ENCODE measurements at places on chromosomes 3 and 15.

GRCh38 chr3:45506084-45506483 is 88.5 kb upstream of the LIMD1 start:
- DNase-seq, result no peak

DNA sequence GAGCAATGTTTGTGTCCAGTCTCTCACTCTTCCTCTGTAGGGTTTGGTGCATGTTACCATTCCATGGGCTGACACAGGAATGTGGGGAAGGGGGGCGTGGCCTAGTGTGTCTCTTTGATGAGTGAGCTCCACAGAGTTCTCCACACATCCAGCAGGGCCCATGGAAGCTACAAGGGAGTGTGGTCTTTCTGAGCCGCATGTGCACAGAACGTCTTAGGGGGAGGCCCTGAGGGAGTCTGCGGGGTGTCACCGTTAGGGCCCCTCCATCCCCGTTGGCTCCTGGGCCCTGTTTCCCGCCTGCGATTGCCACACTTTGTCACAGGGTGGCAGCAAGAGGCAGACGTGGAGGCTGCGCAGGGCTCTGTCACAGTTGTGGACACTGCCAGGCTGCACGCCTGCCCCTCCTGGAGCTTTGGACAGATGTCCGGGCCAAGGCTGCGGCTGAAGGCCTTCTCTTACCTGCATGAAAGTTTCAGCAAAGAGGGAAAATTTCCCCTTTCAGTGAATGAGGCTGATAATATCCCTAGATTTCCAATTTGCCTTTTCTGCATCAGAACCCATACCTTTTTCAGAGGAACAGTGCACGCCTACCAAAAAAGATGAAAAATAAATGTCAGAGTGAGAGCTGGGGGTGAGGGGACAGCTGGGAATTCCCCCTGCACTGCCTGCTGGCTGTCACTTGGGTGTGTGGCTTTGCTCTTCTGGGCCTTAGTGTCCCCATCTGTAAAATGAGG is 24.3 kb downstream of the CACNA2D3 start:
- DNase-seq, result peak; percentile 59

DNA sequence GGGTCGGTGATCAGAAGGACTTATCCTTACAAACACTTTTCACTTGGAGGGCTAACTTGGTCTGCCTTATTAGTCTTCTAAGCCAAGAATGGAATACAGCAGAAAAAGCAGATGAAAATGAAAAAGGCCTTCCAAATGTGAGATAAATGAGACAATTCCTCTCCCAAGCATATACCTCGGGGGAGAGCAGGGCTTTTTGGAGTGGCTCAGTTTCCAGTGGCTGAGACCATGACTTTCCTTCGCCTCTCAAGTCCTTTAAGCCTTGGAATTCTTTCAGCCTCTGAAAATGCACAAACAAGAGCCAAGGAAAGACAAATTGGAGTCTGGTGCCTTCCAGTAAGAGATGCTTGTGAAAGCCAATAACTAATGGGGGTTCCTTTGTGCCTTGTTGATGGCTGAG is 130.9 kb downstream of the DTWD1 start:
- no peak for DNase-seq

DNA sequence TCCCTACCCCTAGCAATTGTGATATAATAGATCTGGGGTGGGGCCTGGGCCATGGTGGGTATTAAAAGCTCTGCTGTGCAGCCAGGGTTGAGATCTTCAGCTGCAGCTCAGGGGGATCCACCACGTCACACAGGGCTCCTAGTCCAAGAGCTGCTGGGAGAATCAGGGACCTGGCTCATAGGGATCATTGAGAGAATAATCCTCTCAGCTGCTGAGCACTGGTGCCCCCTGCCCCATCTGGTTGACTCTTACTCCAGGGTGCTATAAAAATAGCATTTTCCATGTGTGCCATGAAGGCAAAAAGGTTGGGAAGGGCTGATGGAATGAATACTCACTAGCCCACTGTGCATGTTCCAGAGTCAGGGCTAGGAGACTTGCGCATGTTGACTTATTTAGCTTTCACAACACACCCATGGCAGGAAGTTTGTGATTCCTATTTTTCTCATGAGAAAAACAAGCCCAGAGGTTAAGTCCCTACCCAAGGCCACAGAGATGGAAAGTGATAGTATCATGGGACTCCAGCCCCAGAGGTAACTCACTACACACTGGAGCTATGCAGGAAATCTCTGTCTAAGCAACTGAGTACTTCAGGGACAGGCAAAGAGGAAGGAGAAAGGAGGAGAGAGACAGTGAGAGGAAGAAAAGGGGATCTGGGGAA is 94.6 kb upstream of the HERC1 start:
- no peak for DNase-seq

DNA sequence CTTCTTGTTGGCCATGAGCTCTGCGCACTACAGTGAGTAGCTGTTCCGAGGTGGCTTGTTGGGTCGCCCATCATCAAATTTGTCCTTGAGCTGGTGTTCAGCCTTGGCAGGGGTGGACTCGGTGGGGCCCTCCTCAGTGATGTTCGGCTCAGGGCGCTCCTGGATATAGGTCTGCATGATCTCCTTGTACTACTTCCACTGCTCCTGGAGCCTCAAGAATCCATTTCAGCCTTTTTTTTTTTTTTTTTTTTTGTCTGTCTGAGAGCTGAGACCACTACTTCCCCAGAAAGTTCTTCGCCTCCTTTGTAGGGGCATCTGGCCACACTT is 39.3 kb upstream of the ARL8B start:
- DNase-seq, result no peak

GRCh38 chr3:62939707-62940106 is 64.5 kb upstream of the CADPS start:
- DNase-seq, result no peak

GRCh38 chr3:184539801-184540435 is 21.7 kb upstream of the EPHB3 start:
- DNase-seq, result no peak

- DNase-seq, result no peak
Observed at GRCh38 chr15:58597943-58598828, 151.3 kb downstream of the ADAM10 start.

DNA sequence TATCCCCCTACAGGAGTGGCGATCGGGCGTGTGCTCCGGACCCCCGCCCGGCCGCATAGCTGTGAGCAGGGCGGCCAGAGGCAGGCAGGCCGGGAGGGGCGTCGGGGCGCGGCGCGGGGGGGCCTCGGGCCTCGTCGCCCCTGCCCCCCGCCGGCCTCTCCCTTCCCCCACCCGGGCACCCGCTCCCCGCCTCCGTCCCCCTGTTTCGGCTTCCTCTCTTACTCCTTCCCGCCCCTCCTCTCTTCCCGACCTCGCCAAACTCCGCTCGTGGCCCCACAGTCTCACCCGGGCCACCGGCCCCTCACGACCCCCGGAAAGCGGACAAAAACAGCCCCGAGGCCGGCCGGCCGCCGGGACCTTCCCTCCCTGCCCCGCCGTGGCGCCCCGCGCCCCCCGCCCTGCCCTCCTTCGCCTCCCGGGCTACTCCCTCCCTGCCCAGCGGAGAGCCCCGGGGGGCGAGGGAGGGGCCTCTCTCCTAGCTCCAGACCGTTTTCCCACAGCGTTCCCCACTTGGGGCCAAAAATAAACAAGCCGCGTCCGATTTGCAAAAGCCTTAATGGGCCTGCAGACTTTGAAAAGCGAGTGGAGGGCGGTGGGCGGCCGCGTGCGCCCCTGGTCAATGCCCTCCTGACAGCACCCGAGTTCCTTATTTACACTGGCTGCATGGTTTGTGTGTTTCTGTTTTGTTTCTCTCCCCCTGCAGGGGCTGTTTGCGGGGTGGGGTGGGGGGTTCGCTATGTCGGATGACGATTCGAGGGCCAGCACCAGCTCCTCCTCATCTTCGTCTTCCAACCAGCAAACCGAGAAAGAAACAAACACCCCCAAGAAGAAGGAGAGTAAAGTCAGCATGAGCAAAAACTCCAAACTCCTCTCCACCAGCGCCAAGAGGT is 1.0 kb downstream of the UBE2E1 start:
- DNase-seq, result no peak

DNA sequence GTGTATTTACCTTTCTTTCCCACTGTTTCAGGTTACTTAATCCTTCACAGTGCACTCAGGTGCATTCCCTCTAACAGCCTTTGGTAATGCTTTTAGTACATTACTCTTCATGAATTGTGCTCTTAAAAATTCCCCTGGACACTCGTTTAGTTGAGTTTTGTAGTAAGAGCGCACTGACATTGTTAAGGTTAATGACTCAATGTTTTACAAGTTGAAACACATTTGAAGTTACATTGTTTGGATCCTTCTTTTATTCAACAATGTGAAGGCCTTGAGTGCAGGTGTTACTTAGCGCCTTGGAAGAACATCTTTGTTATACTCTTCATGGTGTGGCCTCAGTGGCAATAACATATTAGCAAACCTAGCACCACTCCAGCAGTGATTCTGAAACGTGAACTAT is 739.6 kb downstream of the NAALADL2 start:
- no peak for DNase-seq

- no peak for DNase-seq
Observed at GRCh38 chr3:9045371-9045770, 82.1 kb upstream of the RAD18 start.

DNA sequence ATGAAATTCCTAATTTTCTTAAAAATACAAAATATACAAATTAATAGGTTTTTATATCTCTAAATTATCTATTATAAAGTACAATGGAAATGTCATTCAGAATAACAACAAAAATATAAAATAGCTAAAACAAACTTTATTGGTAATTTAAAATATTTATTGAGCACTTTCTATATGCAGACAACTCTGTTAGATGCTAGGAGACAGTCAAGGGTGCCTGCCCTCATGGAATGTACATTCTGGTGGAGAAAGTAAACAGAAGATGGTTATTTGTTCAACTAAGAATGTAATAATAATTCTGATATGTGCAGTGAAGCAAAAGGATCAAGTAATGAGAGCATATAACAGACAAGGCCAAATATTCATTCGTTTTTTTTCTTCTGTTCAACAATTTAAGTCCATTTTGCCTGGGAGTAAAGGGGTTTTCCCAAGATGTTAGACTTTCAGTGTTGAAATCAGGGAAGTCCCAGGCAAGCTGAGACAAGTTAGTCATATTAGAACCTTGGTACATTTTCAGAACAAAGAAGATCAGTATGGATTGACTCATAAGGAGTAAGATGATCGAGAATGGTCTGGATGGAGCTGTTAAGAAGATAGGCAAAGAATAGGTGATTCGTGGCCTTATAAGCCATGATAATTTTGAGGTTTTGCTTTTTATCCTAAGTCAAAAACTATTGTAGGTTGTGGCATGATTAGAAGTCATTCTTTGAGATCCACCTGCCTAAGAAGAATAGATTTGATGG is 150.2 kb upstream of the MLF1 start:
- no peak for DNase-seq

GRCh38 chr3:115537669-115538068 is 85.6 kb upstream of the GAP43 start:
- DNase-seq, result no peak

DNA sequence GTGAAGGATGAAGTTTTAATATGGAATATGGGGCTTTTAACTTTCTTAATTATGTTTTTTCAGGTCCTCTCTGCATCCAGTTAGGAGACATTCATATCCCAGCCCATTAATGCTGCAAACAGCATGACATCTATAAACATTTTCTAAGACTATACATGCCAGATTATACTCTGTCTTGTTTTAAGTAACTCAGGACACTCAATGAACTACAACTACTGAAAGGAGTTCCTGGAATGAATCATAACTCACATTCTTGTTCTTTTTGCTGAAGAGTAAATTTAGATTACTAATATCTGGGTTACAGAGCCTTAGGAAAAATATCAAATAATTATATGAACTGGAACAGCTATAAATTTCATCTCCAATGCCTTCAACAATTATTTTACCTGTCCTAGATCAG is 167.4 kb downstream of the STAG1 start:
- no peak for DNase-seq

DNA sequence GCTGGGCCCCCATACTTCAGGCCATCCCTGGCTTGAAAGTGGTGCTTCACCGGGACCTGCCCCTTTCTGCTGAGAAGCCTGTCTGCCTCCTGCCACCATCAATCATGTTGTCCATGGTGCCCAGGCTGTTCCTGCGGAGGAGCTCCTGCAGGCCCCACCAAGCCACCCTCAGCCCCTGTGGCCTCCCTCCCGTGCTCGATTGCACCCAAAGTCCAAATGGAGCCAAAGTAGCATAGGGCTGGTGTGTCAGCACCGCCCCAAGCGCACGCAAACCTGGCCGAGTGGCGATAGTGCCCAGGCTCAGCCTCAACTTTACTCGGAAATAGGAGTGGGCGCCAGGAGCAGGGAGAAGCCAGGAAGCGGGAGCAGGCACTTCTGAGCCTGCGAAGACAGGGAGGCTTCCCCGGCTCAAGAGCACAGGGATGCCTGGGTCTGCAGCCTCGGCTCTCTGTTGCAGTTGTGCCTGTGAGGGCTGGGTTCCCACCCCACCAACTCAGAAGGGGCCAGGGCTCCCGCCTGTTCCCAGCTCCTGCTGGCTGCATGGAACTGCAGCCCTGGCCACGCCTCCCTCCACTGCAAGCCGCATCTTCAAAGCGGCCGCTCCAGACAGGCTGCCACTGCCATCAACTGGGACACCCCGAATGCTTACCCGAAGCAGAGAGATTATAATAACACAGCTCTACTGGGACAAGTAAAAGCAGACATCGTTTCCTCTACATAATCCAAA is 203.0 kb downstream of the ARRDC4 start:
- no peak for DNase-seq

- no peak for DNase-seq
Observed at GRCh38 chr3:50666837-50667236, 7.9 kb upstream of the DOCK3 start.

GRCh38 chr3:52144034-52144795 is 10.0 kb downstream of the POC1A start:
- peak; percentile 65 for DNase-seq

DNA sequence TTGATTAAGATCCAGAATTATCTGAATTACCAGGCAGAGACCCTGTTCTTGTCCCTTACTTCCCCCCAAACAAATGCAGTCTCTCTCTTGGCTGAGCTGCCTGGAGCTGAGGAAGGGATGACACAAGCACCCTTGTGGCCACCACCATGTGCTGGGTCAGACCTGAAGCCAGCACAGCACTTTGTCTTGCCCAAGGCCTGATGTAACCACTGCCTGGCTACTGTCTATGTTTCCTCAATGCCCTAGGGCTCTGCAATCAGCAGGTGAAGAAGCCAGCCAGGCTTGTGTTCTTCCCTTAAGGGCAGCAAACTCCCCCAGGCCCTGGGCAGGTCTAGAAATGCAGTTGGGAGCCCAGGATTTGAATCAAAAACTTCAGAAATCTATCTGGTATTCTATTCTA is 15.8 kb upstream of the CASR start:
- DNase-seq, result no peak

- no peak for DNase-seq
Observed at GRCh38 chr15:69533522-69533921, 80.9 kb downstream of the RPLP1 start.

GRCh38 chr15:66163553-66163952 is 90.0 kb downstream of the MEGF11 start:
- DNase-seq, result no peak

DNA sequence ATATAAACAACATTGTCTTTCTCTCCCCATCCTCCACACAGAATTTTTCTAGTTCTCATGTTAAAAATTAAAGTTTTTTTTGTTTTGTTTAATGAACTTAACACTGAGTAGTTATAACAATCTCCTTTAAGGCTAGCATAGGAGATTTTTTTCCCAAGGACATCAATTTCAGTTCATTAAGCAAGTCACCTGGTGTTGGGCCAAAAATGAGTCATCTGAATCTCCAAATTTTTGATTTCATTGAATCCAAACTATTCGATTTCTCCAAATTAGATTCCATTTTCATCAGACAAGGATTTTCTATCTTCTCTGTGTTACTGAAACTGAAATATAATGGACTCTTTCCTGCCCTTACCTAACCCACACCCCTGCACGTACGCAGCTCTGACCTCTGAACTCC is 631.4 kb upstream of the MDFIC2 start:
- no peak for DNase-seq
